ENCODE measurements at places on chromosomes 3 and 15.

DNA sequence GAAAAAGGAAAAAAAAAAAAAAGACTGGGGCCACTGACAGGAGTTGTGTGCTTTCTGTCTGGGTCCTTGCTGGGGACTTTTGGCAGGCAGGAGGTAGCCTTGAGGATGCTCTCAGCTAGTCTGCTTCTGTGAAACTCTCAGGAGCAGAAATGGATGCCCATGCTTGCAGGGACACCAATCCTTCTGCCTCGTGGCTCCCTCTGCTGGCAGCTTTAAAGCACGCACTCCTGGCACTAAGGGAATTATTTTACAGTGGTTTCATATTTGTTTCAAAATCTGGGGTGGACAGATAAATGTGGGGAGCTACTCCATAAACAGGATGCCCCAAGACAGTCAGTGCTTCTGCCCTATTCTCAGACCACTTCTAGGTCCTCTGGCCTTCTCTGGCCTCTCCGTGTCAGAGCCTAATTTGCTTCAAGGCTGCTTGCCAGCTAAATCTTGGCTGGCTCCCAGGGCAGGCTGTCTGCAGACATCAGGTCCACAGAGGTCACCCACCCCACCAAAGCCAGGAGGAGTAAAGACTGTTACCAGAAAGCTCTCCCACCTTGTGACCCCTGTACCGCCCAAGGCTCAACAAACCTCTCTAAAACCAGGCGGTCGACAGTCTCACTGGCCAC, 17.1 kb downstream of the TRAIP start:
- peak; percentile 49 for DNase-seq

GRCh38 chr15:39426552-39427532, 154.0 kb upstream of the THBS1 start:
- DNase-seq: no peak

- no peak for DNase-seq
Measured at GRCh38 chr15:80953953-80954778, 35.5 kb downstream of the MESD start.

GRCh38 chr3:9809239-9809614, 835 bp upstream of the TTLL3 start:
- DNase-seq: no peak

DNA sequence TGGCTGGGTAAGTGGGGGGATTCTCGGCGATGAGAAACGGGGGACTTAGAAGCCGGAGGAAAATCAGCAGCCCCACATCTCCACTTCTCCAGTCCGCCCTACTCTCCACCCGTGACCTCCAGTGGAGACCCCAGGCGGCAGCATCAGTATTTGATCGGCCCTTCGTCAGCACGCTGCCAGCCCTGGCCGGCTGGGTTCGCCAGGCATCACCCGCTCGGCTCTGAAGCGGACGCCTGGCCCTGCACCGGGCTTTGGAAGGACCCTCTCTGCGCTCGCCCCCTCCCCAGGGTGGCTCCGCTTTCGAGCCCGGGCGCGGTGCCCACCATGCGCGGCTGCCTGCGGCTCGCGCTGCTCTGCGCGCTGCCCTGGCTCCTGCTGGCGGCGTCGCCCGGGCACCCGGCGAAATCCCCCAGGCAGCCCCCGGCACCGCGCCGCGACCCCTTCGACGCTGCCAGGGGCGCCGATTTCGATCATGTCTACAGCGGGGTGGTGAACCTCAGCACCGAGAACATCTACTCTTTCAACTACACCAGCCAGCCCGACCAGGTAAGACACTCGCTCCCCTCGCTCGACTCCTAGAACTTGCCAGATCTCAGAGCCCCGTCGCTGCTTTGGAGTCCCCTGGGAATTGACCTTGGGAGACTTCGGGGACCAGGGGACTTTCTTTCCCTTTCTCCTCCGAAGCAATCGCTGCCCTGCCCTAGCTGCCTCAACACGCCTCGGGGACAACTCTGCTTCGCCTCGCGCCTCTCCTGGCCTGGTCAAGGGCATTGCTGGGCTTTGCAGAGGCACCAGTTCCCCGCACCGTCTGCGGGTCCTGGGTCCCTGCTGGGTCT, 561 bp downstream of the SIDT1 start:
- no peak for DNase-seq

GRCh38 chr3:37320276-37320675, 145.9 kb upstream of the LRRFIP2 start:
- no peak for DNase-seq

DNA sequence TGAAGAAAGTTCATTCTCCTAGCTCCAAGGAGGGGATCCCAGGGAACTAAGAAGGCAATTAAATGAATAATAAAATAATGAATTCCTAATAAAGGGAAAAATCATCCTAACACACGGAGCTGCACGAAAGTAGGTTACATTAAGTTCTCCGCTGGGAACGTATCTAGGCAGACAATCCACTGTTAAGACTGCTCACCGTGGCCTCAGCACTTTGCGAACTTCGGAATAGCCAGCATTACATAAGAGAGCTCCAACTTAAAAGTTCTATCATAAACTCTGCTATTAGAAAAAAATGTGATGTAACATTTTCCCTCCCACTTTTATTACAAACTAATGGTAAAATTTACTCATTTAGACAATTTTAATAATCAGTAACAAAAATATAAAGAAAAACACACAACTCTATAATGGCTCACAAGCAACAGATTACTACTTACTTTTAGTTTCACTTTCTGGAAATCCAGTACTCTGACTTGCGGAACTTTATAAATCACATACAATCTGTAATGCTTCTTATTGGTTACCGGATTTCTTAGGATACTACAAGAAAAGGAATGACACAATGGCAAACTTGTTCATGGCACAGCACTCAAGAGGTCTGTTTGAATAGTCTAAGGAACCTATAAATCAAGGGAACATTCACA, 8.5 kb downstream of the SNRPA1 start:
- DNase-seq: no peak

- no peak for DNase-seq
Measured at GRCh38 chr15:85920956-85921355, 126.2 kb upstream of the KLHL25 start.

GRCh38 chr3:184580376-184580775, 18.8 kb downstream of the EPHB3 start:
- DNase-seq: no peak

DNA sequence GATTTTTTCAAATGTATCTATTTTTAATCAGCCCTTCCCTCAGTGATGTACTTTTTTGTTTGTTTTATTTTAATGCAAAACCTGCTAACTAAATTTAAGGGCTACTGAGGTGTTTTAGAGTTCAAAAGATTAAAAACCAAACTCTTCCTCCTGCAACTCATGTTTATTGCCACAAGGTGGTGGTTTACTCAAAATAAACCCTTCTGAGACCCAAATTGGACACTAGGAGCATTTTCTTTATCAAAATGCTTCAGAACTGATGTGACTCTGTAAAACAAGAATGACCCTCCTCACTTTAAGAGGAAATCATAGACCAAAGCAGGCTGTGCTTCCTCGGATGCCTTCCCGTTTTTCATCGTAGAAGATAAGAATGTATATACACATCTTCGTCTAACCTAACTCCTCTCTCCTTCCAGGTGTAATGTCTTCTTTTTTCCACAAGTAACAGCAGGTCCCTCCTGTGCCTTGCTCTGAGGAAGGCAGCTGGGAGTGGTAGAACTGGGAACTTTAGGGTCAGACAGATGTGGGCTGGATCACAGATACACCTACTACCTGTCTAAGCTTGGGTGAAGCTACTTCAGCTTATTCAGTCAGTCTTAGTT, 2.9 kb upstream of the NME9 start:
- DNase-seq: no peak

GRCh38 chr3:122903171-122903570, 108.3 kb downstream of the SLC49A4 start:
- no peak for DNase-seq

Data from NCI-H2029 (cell line).